Kidney (tissue), 22 donors: ENCODE measurements at places on chromosomes 11 and 22.

- peak; percentile 59 for DNase-seq
Measured at GRCh38 chr11:124865902-124866851, 945 bp downstream of the ROBO3 start.

GRCh38 chr11:64580412-64580811 lies 10.6 kb upstream of the SLC22A12 start:
- no peak for DNase-seq

DNA sequence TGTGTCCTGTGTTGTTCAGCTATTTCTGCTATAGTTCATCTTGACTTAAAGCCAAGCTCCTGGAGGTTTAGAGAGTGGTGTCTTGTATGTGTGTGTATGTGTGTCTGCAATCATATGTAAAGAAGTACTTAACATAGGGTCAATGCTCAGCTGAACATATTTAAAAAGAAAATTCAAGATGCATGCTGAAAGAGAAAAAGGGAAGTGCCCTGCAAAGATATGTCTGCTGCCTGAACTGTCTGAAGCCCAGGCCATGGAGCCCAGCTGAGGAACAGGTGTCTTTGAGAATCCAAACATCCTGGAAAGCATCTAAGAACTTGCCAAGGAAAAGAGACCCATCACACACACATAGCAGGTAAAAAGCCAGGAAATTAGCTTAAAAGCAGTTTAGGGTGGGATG lies 6.6 kb downstream of the TCN1 start:
- no peak for DNase-seq

- DNase-seq = no peak
Measured at GRCh38 chr22:20180245-20180630, 29.4 kb upstream of the CCDC188 start.

- no peak for DNase-seq
Measured at GRCh38 chr11:83037877-83038276, 33.8 kb downstream of the RAB30 start.

- no peak for DNase-seq
Measured at GRCh38 chr11:26949846-26950245, 44.1 kb upstream of the FIBIN start.

DNA sequence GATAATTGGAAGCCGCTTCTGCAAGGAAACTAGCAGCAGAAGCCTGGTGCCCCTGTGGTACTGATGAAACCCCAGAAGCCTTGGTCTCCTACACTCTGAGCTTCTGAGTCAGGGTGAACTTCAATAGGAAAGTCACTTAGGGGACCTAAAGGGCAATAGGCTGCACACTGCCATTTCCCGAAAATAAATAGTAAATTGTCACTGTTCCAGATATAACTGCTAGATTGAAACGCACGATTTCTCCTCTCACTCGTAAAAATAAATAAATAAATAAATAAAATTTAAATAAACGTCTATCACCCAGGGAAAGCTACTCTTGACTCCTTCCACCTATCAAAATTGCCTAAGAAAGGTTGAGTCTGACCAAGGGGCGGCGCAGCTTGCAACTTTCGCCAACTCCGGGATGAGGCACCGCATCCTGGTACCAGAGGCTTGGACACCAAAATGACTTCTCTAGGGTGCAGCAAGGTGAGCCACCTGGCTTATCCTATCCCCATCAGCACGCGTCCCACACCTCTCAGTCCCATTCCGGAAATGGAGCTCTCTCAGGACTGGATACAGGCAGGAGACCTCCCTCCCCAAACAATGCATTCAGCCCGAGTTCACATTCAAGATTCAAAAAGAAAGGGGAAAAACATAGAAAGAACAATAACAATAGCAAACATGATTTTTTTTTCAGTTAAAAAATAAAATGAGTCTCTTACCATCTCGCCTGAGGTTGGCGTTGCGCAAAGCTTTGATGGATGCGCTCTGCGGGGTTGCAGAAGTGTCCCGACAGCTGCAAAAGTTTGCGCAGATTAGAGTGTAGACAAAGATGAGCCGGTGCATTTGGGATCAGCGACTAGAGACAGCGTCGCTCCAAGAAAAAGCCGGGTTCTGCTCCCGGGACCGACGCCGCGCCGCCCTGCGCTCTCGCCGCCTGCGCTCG lies 583 bp downstream of the PDGFD start:
- DNase-seq = peak; percentile 63

DNA sequence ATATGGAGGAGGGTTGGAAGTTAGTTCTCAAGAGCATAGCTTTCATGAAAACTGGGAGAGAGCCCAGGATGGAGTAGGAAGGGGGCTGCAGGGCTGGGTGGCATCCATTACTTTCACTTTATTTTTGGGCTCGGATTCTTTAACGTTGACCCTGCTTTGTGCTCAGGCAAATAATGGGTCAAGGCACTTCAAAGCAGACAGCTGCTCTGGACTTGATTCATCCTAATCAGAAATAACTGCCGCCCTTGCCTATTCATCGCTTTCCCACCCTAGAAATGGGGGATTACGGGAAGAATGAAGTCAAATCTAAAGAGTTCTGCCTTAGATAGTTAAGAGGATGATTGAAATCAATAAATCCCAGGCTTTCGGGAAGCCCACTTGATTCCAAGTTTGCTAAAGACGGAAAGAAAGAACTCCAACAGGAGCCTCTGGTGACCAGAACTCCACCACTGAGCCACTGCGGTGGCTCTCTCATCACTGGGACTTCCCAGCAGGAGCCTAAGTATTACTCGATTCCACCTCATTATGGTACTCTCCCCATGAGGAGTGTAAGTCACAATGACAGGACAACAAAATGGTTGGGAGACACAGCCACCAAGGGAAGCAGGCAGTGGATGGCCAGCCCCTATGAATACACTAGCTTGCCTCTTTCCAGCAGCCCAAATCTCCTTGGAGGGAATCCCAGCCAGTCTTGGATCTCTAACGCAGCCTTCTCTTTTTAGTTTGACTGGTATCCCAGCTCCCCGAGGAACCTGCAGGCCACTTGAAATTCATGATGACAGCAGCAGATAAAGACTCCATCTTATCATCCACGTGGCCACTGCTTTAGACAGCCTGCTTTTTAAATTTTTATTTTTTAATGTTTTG lies 815.5 kb downstream of the NTM start:
- no peak for DNase-seq

DNA sequence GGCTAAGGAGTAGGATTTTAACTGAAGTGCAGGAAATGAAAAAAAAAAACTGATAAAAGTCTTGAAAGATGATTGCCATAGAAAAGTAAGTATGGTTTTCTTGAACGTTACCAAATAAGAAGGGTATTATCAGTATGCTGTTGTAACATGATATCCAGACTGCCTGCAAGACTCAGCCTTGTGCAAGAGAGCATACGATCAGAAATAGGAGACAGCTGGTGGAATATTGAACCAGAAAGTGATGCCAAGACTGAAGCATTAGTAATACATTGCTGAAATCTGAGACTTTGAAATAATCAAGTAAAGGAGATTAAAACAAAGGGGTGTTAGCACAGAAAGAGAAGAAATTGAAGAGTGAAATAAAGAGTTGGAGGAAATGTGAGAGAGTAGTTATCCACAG lies 452.7 kb upstream of the CNTN5 start:
- no peak for DNase-seq

DNA sequence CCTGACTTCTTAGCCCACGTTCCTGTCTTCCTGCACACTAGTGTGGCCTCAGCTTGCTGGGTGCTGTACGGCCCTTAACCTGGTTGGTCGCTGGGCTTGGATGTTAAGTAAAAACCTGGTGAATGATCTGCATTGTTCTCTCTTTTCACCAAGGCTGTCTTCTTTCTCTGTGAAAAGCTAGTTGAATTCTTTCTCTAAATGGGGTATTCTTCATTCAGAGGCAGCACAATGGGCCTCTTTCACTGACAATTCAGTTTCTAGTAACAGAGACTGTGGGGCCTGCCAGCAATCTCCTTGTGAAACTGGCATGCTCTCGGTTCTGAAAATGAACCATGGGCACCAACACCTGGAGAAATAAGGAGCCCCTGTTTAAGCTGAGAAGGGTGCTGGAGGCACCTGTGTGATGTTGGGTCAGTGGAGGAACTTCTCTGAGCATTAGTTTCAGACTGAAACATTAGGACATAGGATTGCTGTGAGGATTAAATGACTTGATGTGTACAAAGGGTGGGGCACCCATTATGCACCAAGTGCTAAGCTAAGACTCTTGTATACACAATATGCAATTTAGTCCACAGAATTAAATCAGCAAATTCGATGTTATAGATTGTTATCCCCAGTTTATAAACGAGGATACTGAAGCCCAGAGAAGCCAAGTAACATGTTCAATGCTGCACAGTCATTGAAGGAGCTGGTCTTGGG lies 33.1 kb upstream of the ELF5 start:
- DNase-seq = no peak

- DNase-seq = no peak
Measured at GRCh38 chr22:38162881-38163843, 18.5 kb downstream of the PLA2G6 start.

GRCh38 chr22:20904008-20904979 lies 12.9 kb upstream of the CRKL start:
- peak; percentile 8 for DNase-seq

GRCh38 chr11:58658623-58659022 lies 36.2 kb downstream of the CNTF start:
- no peak for DNase-seq

GRCh38 chr11:122697636-122698167 lies 42.2 kb downstream of the UBASH3B start:
- DNase-seq = peak; percentile 60

GRCh38 chr22:43402128-43402527 lies 9.7 kb upstream of the MPPED1 start:
- no peak for DNase-seq

- DNase-seq = peak; percentile 55
Measured at GRCh38 chr22:47013861-47014635, 251.6 kb downstream of the TBC1D22A start.

DNA sequence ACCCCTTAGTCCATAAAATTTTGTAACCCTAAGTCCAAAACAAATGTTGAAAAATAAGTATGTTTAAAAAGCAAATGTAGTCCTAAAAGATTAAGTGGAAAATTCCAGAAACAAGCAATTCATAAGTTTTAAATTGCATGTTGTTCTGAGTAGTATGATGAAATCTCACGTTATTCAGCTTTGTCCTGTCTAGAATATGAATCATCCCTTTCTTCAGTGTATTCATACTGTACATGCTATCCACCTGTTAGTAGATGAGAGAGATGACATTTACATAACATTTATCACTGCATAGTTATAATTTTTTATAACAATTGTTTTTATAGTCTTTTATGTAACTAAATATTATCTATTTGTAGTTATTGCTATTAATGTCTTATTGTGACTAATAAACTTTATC lies 622.3 kb upstream of the CHORDC1 start:
- DNase-seq = no peak

DNA sequence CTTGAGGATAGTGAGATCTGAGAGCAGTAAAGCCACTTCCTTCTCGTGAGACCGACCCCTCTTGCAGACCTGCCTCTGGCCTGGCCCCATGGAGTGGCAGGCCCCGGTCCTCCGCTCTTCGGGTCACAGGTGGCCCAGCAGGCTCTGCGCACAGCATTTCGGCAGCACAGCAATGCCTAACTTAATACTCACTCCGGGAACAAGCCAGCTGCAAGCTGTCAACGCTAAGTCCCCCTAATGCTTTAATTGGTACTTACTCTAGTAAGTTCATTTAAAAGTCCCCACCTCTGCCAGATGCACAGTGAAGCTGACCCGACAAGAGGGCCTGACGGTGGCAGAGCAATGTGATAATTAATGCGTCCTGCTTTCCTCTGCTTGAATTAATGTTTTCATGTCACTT lies 349.3 kb upstream of the B3GAT1 start:
- peak; percentile 30 for DNase-seq

- DNase-seq = peak; percentile 85
Measured at GRCh38 chr22:30249049-30250038, 2.8 kb upstream of the LIF start.

- DNase-seq = no peak
Measured at GRCh38 chr11:59754494-59754858, 700 bp upstream of the STX3 start.

GRCh38 chr11:44999068-44999467 lies 48.4 kb upstream of the TP53I11 start:
- no peak for DNase-seq

DNA sequence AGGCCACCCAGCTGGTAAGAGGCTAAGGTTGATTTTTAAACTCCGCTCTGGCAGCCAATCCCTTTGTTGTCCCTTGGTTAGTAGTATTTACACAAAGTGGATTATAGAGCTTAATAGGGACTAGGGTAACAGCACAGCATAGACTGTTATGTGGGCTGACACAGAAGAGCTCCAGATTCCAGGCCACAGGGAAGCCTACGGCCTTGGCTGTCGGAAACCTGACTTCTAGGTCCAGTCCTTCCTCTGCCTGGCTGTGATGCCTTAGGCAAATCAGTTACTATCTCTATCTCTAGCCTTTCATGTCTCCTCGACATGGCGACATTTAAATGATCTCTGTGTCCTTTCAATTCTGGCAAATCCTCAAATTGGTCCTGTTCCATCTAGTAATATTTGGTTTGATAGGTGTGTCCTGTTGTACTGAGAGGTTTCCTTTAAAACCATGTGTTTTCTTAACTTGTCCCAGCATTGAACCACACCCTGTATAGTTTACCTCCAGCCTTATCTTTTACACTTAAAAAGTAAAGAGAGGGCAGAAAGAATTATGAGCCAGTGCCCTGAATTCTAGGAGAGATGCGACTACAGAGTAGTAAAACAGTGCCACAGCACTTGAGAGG lies 4.2 kb downstream of the MMP1 start:
- DNase-seq = no peak

DNA sequence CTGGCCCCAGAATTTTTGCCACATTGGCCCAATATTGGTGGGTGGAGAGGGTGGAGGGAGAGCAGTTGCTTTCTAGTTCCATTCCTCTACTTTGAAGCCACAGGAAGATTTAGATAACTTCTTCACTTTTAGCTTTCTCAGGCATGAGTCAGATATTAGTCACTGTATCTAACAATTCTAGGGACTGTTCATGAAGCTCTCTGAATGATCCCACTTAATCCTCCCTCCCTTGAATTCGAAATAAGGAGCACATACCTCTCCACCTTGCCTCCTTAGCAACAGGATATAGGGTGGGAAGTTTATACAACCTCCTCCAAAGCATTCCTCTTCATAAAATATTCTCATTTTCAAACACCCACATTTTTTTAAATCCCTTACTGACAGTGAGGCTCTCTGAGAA lies 13.5 kb downstream of the FSHB start:
- no peak for DNase-seq
